Activated gamma-delta T cell treated with Interleukin-2 at 50 U/mL for 16 hours (primary cell): ENCODE measurements at places on chromosomes 3 and 15.

GRCh38 chr3:126345641-126346460 lies 11.4 kb downstream of the KLF15 start:
- no peak for DNase-seq

- no peak for DNase-seq
Measured at GRCh38 chr3:45677841-45678240, 11.4 kb upstream of the SACM1L start.

DNA sequence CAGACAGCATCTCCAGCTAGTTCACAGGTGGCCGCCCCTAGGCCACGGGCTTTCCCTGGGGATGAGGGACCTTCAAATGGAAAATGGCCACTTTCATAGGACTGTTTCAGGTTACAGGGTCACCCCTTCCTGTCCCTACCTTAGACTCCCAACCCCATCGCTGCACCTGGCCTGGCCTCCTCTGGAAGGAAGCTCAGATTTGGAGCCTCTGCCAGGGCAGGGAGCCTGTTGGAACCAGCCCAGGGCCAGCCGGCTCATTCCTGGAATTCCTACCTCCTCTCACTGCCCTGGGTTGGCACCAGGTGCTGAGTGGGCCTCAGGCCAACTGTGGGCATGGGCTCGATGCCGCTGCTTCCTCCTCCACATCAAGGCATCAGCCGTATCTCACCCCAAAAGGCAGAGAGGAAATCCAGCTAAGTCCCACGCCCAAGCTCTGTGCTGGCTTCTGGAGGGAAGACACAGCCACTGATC lies 42.2 kb downstream of the KLHL25 start:
- DNase-seq = no peak

DNA sequence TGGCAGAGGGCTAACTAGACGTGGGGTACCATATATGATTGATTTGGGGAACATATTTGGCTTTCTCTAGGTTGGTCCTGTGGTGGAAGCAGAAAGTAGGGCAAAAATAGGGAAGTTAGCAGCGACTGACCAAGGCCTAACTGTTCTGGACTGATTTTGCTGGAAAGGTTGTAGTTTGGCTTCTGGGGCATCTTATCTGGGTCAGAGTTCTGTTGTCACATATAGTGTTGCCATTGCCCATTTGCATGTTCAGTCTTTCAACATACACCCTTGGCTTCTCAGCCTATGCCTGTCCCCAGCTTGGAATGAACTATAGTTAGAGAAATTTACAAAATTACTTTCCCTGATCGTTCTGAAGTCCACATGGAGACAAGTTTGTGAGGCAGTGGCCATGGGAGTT lies 426.5 kb downstream of the TBC1D5 start:
- no peak for DNase-seq

GRCh38 chr3:159627229-159627628 lies 361.4 kb upstream of the IL12A start:
- no peak for DNase-seq

GRCh38 chr3:132416807-132417694 lies at the start of gene DNAJC13:
Gene DNAJC13, plus strand, starts transcription at chr3:132417502. Its CDS starts 17,049 bp downstream, at chr3:132434551.
- DNase-seq = peak; percentile 88

DNA sequence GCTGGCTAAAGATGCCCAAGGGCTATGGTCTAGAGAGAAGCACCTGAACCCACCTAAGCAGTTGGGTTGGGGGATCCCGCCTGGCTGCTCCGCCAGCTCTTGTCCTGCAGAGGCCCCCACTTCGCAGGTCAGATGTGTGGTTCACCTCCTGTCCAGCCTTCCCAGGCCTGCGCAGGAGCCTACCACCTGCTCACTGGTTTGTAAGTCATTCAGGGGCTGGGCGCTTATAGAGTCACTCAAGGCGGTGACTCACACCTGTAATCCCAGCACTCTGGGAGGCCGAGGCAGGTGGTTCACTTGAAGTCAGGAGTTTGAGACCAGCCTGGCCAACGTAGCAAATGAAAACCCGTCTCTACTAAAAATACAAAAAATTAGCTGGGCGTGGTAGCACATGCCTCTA lies 3.9 kb upstream of the FURIN start:
- DNase-seq = no peak

- DNase-seq = no peak
Measured at GRCh38 chr3:186580785-186581184, 10.3 kb downstream of the DNAJB11 start.

DNA sequence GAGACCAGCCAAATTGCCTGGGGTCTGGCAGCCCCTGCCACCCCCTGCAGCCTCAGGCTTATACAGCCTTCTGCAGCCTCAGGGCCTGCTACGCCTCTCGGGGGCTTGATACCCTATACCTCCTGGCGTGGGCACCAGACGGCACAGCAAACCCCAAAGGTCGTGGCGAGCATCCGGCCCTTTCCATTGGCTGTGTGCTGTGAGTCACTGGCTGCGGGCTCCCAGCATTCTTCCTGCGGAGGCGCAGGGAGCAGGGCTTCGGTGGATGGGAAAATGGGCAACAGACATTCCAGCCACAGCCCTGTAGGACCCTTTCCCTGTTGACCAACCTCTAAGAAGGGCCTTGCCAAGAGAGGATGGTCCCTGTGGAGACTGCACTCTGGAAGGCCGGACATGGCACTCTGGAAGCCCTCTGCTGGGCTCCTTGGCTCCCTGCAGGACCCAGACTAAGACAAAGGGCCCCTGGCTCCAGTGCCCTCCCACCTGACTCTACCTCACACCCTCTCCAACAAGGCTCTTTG lies 59.6 kb downstream of the ITGA11 start:
- DNase-seq = no peak
